ENCODE measurements at places on chromosomes 5 and 9.

- DNase-seq, result no peak
Observed at GRCh38 chr5:149053072-149053695, 9.7 kb downstream of the SH3TC2 start.

DNA sequence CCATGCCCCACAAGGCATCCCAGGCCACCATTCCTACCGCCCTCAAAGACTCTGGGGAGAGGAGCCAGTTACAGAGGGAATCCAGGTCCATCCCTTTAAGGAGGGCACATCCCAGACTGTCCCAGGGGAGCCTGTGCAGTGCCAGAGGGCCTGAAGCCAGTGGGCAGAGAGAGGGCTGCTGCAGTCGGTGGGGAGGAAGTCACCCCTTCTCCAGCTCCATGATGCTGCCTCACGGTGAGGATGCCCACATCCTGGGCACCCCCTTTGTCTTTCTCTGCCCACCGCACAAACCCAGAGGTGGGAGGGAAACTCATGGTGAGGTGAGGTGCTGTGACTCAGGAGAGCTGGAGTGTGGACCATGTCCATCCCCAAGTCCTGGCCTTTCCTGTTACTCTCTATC lies 26.2 kb upstream of the ANKRD33B start:
- DNase-seq, result no peak

DNA sequence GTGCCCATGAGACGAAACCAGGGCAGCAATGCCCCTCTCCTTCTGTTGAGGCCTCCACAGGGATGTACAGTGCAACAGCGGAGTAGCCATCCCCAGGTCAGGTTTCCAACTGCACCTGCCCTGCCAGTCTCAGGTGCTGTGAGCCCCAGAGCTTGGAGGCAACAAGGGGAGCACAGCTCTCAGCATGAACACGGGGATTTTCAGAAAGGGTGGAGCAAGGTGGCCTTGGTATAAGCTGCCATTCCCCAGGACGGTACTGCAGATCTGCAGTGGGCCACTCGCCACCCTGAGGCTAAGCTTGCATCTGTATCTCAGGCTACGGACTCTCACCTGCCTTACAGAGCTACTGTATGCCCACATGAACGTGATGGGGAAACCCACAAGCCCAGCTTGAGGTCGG lies 103.6 kb downstream of the GABBR2 start:
- DNase-seq, result no peak

GRCh38 chr5:169954786-169955185 lies 25.5 kb downstream of the INSYN2B start:
- no peak for DNase-seq

Data from stimulated activated CD4-positive, alpha-beta T cell treated with anti-CD3 and anti-CD28 coated beads, Interleukin-4, amount 100 ng/mL, for 48 hours (primary cell).